ENCODE measurements at places on chromosomes 13 and 19.

- DNase-seq: peak; percentile 13
Observed at GRCh38 chr19:17575871-17576757, 20.7 kb downstream of the COLGALT1 start.

- peak; percentile 6 for DNase-seq
Observed at GRCh38 chr13:77918391-77919245, at the start of gene EDNRB. EDNRB (minus strand) TSS chr13:77918831; CDS start chr13:77918573, 258 bp downstream.

DNA sequence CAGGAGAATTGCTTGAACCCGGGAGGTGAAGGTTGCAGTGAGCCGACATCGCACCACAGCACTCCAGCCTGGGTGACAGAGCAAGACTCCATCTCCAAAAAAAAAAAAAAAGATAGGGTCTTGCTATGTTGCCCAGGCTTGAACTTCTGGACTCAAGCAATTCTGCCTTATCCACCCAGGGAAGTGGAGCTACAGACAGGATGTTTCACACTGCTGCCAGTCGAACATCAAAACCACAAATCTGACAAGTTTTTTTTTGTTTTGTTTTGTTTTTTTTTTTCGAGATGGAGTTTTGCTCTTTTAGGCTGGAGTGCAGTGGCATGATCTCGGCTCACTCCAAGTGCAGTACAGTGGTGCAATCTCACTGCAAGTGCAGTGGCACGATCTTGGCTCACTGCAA is 10.8 kb downstream of the XPO4 start:
- DNase-seq: no peak

GRCh38 chr13:27920677-27921420 is 1.0 kb downstream of the PDX1 start:
- DNase-seq: no peak

GRCh38 chr19:44796701-44797115 is 12.2 kb upstream of the BCAM start:
- no peak for DNase-seq

DNA sequence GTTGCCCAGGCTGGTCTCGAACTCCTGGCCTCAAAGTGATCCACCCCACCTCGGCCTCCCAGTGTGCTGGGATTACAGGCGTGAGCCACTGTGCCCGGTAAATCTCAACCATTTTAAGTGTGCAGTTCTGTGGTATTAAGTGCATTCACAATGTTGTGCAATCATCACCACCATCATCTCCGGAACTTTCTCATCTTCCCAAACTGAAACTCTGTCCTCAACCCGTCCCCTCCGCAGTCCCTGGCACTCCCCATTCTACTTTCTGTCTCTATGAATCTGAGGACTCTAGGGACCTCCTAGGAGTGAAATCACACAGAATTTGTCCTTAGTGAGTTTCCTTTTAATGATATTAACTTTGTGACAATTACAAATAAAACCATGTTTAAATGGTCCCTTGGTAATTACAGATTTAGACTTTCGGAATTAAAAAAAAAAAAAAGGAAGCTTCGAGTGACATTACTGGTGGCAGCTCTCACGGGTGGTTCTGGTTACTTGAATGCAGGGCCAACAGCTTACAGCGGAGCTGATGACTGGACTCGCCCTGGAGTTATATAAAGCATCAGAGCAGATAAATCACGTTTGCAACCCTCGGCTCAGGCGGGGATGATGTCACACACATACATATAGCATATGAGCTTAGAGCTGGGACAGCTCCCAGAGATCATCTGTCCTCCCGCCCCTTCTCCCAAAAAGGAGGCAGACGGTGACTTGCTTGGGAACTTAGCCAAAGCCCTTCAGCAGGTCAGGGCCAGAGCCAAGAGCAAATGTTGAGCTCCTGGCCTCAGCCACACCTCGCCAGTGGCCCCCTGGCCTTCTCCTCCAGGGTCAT is 89.8 kb downstream of the ZNF557 start:
- DNase-seq: no peak

GRCh38 chr13:85808811-85809210 is 9.6 kb upstream of the SLITRK6 start:
- no peak for DNase-seq

DNA sequence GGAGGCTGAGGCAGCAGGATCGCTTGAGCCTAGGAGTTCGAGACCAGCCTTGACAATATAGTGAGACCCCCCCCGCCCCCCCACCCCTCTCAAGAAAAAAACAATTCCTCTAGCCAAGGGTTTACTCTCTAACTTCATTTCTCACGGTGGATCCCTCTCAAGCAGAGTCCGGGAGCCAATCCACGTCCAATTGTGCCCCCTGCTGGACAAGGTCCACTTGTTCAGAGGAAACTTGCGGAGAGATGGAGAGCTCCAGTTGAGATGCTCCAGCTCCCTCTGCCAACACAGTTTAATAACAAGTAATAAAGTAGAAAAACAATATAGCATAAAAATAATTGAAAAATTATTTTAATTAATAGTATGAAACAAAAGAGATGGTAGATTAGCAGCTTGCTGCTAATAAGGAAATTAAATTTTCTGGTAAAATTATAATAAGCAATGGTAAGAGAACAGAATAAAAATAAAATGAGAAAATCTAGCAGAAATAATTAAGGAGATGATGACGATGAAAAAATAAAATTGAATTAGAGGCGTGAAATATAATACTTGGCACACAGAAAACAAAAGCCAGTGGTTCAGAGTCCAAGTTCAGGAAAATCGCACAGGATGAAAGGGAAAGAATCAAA is 14.5 kb upstream of the SIGLEC14 start:
- DNase-seq: peak; percentile 86

- no peak for DNase-seq
Observed at GRCh38 chr13:37701306-37701705, 102.7 kb upstream of the POSTN start.

- no peak for DNase-seq
Observed at GRCh38 chr13:30329009-30329585, 21.7 kb upstream of the KATNAL1 start.

- DNase-seq: no peak
Observed at GRCh38 chr13:20882206-20882605, 20.3 kb downstream of the XPO4 start.

DNA sequence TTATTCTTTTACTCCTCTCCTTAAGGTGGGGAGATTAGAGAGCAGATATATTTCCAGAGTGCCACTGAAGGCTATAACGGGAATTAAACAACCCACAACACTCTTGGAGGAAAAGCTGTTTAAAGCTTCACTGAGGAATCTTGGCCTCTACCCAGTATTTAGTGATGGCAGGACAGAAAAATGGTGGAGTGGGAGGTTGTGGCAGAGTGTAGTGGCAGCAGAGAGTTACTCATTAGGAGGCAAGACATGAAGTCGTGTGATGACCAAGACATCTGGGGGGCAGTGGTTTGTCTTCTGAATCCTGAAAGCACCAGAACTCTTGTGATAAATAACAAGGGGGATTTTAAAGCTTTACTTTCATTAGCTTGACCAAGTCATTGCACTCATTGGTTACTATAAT is 563.5 kb upstream of the SLITRK5 start:
- DNase-seq: no peak

DNA sequence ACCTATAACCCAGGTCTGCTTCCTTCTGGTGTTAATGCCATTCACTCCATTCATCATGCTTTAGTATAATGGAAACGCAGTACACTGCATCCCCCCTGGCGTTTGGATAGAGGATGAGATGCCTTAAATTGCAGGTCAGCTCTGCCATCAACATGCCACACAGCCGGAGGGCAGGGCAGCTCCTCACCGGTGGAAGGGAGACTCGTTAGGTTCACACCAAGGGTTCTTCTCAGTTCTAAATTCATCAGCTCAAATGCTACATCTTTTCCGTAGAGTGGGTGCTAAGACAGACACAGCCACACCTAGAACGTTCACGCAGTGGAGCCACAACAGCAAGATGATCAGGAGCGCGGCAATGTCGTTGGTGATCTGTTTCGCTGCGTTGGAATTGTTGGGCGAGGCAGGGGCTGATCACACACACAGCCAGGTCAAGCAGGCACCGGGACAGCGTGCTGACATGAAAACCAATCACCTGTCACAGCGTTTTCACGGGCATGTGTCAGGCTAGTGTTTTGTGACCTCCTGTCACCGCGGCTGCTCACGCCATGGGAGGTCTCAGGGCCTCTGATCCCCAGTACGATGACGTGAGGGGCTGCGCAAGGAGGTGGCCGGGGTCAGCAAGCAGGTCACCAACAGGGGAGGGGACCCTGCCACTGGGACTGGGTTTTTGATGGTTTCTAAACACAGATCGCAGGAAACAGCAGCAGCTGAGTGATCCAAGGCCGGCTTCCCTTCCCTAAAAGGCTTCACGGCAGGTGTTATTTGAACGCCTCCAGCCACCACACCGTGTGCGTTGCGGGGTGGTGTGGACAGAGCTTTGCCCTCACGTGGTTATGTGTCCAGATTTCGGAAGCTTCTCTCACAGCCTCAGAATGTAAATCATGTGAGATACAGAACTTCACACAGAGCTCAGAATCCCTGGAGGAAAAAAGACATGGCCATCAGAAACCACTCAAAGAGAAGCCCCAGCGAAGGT is 94.3 kb upstream of the IRS2 start:
- DNase-seq: no peak
